ENCODE measurements at places on chromosomes 2 and 18.

DNA sequence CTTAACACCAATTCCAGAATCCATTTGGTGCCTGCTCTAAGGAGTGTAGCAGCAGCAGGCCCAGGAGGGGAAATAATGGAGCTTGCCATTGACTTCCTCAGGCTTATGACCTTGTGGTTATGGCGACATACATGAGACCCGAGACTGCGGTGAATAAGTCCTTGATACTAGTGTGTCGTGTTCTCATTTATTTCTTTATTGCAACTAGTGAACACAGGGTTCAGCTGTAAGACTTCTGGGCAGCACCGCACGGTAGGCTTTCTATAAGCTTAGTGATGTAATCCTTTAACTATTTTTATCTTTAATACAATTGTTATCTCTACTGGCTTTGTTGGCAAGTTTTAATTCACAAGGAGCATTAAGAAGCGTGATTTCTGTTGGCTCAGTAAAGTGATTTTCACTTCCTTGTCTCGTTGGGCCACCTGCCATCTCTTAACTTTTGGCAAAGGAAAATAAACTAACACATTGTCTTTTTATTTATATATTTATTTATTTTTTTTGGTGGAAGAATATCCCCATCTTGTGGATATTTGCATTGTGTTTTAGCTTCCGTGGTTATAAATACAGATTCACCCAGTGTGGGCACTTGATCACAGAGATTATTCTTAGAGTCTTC lies 139.8 kb downstream of the LTBP1 start:
- DNase-seq: no peak

- DNase-seq: no peak
Observed at GRCh38 chr2:152413228-152414030, 78.5 kb downstream of the FMNL2 start.

GRCh38 chr18:48193521-48194492 lies 215.4 kb downstream of the ZBTB7C start:
- no peak for DNase-seq

- no peak for DNase-seq
Observed at GRCh38 chr2:146873056-146873455, 971.8 kb upstream of the ACVR2A start.
